ENCODE measurements at places on chromosomes 2 and 18.

GRCh38 chr2:110166266-110166665 is 38.5 kb downstream of the NPHP1 start:
- no peak for DNase-seq

DNA sequence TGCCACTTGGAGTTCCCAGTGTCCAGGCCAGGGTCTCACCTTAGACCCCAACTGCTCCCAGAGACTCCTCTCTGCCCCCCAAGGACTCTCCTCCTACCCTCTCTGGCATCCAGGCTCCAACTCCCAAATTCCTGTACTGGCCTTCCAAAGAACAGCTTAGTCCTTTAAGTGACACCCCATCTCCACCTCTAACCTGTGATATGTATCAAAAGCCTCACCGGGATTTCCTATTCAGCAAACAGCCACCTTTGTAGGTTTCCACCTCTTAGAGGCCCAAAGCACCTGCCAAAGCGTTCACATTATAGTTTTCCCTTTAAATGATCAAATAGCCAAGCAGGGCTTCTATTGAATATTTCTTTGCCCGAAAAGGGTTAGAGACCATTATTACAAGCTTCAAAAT is 2.7 kb upstream of the COPS8 start:
- no peak for DNase-seq

DNA sequence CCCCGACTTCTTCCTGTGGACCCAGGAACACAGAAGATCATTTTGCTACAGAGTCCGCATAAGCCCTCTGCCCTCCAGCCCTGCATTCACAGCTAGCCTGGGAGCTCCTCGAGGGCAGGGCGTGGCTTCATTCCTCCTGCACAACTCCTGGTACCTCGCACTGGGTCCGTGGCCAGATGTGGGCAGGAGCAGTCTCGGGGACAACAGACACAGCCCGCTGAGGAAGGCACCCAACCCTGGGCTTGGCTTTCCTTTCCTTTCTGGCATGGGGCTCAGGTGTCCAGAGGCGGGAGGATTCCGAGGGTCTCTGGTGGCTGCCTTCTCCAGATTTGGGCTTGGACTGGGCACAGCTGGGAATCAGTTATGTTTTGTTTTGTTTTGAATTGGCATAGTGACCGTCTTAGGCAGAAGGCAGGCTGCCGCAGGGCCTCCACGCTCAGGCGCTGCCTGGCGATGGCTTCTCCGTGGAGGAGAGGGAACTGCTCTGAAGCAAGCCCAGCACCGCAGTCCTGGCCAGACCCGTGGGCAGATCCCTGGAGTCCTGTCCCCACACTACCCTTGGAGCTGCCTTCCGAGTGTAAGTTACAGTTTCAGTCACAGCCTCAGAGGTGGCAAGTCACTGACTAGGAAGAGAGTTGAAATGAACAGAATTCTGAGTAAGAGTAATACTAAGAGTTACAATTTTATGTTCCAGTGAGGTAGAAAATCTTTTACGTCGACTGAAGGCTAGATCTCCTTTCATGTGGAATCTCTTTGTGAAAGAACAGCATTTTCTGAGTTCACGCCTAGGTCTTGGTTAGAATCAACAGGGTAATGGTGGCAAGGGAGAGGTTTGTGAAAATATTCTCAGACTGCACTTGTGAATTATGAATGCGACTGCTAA is 47.9 kb downstream of the LDLRAD4 start:
- DNase-seq, result no peak

- no peak for DNase-seq
These were observed 517.9 kb downstream of the PLCL1 start for GRCh38 chr2:198322275-198322674.

- DNase-seq, result no peak
These were observed 39.2 kb upstream of the TTN start for GRCh38 chr2:178846458-178846802.

DNA sequence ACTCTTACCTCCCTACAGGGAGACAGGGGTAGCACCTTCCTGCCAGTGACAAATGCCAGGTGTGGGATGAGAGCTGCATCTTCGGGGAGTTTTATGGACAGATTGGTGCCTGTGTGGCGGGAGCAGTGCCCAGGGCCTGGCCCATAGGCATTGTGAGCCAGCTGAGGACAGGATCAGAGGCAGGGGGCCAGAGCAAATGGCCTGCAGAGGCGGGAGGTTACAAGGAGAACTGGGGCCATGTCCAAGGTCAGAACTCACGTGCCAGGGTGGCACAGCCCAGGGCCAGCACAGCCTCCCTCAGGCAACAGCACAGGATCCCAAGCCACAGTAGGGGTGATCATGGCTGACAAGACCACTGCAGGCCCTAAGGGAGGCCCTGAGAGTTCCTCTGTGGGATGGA is 40.2 kb upstream of the MCFD2 start:
- DNase-seq, result no peak

DNA sequence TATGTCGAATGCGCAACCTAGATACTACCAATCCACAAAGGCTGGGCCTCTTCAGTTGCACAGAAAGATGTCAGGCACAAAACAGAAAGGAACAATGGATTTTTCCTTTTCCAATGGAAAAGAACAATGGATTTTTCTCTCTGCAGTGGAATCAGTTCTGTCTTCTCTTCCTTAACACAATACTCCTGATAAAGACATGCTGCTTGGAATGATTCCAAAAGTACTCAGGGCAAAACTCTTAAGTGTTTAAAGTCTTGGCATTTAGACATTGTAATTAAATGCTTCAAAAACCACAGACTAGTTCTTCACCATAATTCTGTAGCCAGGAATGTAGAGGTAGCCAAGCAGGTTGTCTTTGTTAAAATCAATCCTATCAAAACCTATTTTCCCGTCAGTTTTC is 46.7 kb upstream of the FLACC1 start:
- no peak for DNase-seq

DNA sequence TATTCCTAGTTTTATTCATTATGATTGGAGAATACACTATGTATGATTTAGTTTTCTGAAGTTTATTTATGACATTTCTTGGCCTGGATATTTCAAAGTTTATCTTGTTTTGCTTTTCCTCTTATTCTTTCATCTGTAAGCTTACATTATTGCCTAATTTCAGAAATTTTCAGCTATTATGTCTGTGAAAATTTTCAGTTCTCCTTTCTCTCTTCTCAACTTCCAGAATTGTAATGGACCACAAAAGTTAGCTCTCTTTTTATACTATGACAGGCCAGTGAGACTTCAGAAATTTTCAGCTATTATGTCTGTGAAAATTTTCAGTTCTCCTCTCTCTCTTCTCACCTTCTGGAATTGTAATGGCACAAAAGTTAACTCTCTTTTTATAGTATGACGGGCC is 97.2 kb upstream of the SCN7A start:
- DNase-seq, result no peak

DNA sequence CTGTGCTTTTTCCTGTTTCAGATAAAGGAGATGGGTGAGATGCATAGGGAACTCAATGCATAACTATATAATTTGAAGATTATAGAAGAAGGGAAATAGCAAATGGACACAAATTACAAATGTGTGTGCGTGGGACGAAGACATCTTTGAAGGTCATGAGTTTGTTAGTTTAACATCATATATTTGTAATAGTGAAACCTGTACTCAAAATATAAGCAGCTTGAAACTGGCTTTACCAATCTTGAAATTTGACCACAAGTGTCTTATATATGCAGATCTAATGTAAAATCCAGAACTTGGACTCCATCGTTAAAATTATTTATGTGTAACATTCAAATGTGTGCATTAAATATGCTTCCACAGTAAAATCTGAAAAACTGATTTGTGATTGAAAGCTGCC is 16.4 kb upstream of the MSH2 start:
- DNase-seq, result no peak

DNA sequence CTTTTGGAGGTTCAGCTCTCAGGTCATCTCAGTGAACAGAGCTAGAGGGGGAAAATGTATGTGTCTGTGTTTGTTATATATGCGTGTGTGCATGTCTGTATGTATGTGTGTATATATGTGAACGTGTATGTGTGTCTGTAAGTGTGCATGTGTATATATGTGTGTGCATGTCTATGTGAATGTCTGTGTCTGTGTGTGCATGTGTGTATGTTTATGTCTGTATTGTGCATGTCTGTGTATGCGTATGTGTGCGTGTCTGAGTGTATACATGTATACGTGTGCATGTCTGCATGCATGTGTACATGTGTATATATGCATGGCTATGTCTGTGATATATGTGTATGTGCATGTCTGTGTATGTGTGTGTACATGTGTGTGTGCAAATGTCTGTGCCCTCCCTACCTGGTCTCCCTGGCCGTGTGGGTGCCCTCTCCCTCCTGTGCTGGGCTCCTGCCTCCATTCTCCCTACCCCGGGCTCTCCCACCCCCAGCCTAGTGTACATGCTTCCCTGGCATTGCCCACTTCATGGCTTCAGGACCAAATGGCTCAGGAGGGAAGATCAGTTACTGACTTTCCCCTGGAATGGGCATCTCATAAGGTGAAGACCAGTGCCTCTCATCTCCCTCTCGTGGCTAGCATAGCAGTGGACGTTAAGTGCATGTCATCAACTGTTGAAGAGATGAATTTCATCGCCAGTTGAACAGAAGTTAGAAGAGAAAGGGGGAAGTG is 49.9 kb downstream of the TRAF3IP1 start:
- no peak for DNase-seq

- no peak for DNase-seq
These were observed 456.7 kb downstream of the NRXN1 start for GRCh38 chr2:50575232-50575631.

DNA sequence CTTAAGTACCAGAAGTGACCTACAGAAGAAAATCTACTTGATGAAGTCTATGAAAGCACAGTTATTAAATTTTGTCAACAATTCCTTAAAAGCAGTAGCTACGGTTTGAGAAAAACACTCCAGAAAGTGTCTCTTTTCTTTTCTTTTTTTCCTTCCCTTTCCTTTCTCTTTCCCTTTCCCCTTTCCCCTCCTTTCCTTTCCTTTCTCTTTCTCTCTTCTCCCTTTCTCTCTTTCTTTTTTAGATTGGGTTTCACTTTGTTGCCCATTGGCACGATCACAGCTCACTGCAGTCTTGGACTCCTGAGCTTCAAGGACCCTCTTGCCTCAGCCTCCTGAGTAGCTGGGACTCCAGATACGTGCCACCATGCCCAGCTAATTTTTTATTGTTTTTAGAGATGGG is 2.6 kb upstream of the ALMS1 start:
- no peak for DNase-seq

DNA sequence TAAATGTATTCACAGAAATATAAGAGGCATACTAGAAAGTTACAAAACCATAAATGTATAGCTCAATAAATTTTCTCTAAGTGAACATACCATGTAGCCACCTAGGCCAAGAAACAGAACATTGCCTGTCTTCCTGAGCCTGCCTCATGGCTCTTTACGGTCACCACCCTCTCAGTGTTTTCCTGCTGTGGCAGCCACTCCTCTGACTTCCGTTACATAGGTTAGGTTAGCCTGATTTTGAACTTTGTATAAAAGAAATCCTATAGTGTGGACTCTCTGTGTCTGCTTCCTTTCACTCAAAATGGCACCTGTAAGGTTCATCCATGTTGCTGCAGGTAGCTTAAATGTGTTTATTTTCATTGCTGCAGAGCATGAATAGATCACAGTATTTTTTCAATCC is 11.6 kb upstream of the ST3GAL5 start:
- DNase-seq, result no peak

GRCh38 chr2:45203400-45203799 is 194.1 kb upstream of the SIX2 start:
- no peak for DNase-seq

DNA sequence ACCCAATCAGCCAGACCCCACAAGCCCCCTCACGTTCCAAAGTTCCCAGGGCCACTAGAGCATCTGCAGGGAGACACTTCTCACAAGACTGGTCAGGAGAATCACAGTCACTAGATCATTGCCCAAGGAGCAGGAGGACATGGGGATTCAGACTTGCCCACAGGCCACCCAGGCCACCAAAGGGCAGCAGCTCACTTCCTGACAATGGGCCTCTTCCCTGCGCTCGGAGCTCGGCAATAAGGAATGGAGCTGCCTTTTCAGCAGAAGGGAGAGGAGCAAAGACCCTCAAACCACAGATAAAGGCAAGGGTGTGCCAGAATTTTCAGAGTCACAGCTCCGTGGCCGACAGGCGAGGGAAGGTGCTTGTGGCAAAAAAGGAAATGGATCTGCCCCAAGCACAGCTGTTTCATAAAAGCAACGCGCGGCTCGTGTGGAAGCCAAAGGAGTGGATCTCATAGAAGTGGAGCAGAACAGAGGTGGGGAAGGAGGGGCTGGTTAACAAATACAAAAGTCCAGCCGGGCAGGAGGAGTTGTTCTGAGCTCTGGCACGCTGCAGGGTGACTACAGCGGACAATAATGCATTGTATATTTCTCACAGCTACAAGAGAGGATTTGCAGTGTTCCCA is 72.1 kb downstream of the EDAR start:
- DNase-seq, result no peak

DNA sequence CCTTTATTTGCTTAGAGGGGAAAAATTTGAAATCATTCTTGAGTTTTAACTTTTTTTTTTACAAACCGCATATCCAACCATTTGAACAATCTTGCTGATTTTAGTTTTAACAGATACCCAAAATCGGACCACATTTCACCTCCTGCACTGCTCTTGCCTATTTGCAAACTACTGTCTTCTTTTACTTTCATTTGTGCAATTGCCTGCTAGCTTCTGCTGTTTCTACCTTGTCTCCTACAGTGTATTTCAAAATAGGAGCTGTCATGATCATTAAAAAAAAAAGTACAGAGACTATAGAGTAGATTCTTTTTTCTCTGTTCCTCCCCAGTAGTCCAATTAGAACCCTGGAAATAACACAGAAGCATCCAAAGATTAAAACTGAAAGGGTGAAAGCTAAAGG is 1081.2 kb downstream of the SOCS6 start:
- no peak for DNase-seq

- no peak for DNase-seq
These were observed 121.5 kb upstream of the CTAGE1 start for GRCh38 chr18:22539051-22539765.

GRCh38 chr2:222568865-222569264 is 87.0 kb downstream of the FARSB start:
- DNase-seq, result no peak

- DNase-seq, result no peak
These were observed 47.3 kb upstream of the SERPINE2 start for GRCh38 chr2:224086226-224086914.

DNA sequence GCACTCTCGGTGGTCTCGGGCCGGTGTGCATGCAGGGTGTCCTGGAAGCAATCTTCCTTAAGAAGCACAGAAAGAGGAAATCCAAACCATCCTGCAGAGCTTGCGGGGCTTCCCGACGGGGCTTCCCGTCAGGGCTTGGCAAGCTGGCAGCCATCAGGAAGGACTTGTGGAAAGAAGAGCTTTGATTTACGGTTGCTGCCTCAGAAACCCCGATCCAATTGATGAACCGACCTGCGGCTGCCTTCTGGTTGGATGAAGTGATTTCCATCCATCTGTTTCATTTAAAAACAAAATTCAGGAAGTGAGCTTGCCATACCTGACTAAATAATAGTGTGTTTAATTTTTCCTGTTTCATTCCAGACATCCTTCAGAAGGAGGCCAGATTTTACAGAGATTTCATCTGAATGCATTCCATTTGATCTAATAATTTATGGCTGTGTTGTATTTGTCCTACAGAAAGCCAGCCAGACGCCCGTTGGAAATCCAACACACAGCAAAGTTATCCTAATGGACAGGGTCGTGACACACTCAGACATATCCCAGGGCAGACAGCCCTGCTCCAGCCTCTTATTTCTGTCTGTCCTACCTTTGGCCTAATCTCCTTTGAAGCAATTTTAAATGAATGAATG is 141.3 kb downstream of the SEPTIN10 start:
- no peak for DNase-seq

- no peak for DNase-seq
These were observed 68.2 kb downstream of the ZSWIM2 start for GRCh38 chr2:186780701-186781316.

Data from thoracic aorta (tissue), 2 donors.